Occipital lobe (tissue), 3 donors: ENCODE measurements at places on chromosomes 5 and 9. TPM values are rescaled to one million over a fixed set of nuclear protein-coding genes. Genes with fewer than 3 reads are reported as not detected.

Gene MUSK
- total RNA-seq, result 0.16 TPM

Gene LHX2
- total RNA-seq, result 189 TPM

Gene DIPK1B
- total RNA-seq, result 25.1 TPM

Gene TXNDC8
- total RNA-seq, result not detected

Gene TLX3
- total RNA-seq, result not detected

Gene NUTM2F
- not detected for total RNA-seq
